Omental fat pad (tissue), 4 donors: ENCODE measurements at places on chromosomes 6 and 20. TPM values are rescaled to one million over a fixed set of nuclear protein-coding genes. Genes with fewer than 3 reads are reported as not detected.

Gene HMGA1
- total RNA-seq = 80.7 TPM

Gene TNF
- total RNA-seq = 1.5 TPM

Gene COL21A1
- 6.9 TPM for total RNA-seq

Gene HCRTR2
- total RNA-seq = not detected

Gene GINS1
- 0.37 TPM for total RNA-seq

Gene CCM2L
- total RNA-seq = 9.2 TPM

Gene STK35
- total RNA-seq = 26.7 TPM

Gene JARID2
- 10.8 TPM for total RNA-seq

Gene SLC4A11
- 0.74 TPM for total RNA-seq

Gene SCAF8
- total RNA-seq = 31.8 TPM

Gene TMEM170B
- total RNA-seq = 7.0 TPM

Gene CAGE1
- total RNA-seq = not detected

Gene LRFN2
- not detected for total RNA-seq

Gene PACRG
- 1.3 TPM for total RNA-seq

Gene ABHD16B
- total RNA-seq = not detected

Gene CSNK2B
- total RNA-seq = 180 TPM

Gene TINAG
- total RNA-seq = not detected

Gene NOL7
- total RNA-seq = 76.9 TPM
